ENCODE measurements at places on chromosomes 2 and 18.
A peak's percentile ranks its signal among the peaks of the same experiment; 100 is the strongest.

DNA sequence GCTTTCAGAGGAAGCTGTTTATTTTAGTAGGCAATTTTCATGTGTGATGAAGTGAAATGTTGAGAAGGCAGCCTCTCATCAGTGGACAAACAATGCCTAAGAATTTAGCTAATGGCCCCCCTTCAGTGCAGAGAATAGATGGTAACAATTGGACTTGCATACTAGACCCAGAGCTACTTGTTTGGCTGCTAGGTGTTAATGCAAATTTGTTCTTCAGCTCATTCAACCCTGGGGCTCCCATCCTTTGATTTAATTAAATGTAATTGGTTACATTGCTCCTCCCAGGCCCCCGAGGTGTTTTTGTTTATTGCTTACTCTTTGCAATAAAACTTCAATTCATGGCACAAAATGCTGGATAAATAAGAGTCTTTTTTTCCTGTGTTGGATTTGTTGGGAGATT lies 68.6 kb downstream of the CAMKMT start:
- peak; percentile 87 for DNase-seq

- no peak for DNase-seq
Measured at GRCh38 chr2:115606350-115606749, 1163.9 kb downstream of the DPP10 start.

- DNase-seq = no peak
Measured at GRCh38 chr2:241410739-241411176, 54.7 kb downstream of the FARP2 start.

- DNase-seq = peak; percentile 36
Measured at GRCh38 chr2:214830794-214831346, 21.4 kb upstream of the BARD1 start.

- DNase-seq = no peak
Measured at GRCh38 chr2:209322905-209323512, 100.8 kb upstream of the MAP2 start.

- peak; percentile 26 for DNase-seq
Measured at GRCh38 chr2:220503431-220503830, 876.0 kb downstream of the SLC4A3 start.

DNA sequence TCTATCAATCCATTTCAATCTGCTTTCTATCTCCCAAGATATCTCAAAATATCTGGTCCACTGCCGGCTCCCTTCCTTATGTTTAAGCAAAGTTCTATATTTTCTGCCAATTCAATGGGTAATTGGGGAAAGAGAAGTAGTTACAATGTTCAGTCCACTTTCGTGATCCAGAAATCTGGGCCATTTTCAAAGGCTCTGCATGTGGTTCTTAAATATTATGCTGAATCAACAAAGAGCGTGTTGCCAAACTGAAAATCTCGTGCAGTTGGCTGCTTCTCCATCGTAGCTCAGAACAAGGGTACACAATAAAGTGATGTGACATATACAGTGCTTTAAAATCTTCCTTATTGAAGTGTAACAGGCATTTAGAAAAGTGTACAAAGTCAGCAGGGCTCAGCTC lies 863.1 kb downstream of the RNF144A start:
- DNase-seq = no peak

- DNase-seq = no peak
Measured at GRCh38 chr2:69278366-69278765, 108.7 kb downstream of the GFPT1 start.

DNA sequence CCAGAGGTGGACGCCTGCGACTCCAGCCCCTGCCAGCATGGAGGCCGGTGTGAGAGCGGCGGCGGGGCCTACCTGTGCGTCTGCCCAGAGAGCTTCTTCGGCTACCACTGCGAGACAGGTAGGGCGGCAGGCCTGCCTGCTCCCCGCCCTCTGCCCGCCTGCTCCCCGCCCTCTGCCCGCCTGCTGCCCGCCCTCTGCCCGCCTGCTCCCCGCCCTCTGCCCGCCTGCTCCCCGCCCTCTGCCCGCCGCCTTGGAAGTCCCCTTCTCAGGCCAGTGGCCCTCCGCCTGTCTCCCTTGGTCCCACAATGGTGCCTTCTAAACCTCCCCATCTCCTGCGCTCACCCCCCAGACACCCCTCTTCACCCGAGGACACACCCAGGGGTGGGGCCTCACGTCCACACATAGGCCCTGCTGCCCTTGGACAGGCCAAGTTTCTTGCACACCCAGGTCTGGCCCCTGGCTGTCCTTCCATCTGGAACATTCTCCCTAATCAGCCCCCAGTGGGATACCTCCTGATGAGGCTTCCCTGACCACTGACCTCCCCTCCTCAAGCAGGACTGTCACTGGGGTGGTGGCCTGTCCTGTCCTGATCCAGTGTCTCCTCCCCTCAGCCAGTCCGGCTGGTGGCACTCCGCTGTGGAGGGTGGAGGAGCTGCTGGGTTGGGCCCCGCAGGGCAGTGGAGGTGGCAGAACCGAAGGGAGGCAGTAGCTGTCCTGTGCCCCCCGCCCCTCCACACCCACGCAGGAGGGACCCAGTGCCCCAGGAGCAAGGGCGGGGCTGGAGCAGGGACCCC lies 37.9 kb downstream of the MTERF4 start:
- DNase-seq = peak; percentile 58

DNA sequence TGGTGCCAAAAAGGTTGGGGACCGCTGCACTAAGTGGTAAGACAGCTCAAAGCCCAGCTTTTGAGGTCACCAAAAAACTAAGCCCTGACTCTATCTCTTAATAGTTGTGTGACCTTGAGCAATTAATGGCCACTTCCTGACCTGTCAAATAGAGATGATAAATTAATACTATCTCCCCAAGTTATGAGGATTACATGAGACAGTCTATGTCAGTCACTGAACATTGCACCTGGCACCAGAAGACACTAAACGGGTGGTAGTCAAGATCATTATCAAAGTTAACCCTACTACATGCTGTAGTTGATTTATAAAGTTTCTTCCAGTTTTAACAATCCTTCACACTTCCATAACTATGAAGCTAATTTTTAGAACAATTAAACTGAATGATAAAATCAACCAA lies 36.5 kb downstream of the STPG4 start:
- DNase-seq = no peak

DNA sequence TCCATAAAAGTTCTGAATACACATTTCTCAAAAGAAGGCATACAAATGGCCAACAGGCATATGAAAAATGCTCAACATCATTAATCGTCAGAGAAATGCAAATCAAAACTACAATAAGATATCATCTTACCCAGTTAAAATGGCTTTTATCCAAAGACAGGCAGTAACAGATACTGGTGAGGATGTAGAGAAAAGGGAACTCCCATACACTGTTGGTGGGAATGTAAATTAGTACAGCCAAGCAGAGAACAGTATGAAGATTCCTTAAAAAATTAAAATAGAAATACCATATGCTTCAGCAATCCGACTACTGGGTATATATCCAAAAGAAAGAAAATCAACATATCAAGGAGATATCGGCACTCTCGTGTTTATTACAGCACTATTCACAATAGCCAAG lies 1312.5 kb downstream of the DSC3 start:
- DNase-seq = no peak

GRCh38 chr2:423479-423878 lies 135.6 kb upstream of the ALKAL2 start:
- DNase-seq = no peak

DNA sequence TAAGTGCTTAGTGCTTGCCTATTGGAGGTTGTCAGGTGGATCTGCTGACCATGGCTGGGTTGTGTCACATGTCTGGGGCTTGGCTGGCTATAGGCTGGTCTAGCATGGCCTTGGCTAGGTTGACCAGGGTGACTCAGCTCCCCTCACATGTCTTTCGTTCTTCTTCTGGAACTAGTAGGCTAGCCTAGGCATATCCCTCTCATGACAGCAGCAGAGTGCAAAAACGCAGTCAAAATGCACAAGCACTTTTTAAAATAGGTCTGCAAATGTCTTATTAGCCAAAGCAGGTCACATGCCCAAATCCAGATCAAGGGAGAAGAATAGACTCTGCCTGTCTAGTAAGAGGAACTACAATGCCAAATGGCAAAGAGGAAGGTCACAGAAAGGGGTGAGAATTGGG lies 179.7 kb upstream of the ACVR2A start:
- no peak for DNase-seq

GRCh38 chr2:95296011-95296410 lies 1.1 kb upstream of the KCNIP3 start:
- peak; percentile 89 for DNase-seq

DNA sequence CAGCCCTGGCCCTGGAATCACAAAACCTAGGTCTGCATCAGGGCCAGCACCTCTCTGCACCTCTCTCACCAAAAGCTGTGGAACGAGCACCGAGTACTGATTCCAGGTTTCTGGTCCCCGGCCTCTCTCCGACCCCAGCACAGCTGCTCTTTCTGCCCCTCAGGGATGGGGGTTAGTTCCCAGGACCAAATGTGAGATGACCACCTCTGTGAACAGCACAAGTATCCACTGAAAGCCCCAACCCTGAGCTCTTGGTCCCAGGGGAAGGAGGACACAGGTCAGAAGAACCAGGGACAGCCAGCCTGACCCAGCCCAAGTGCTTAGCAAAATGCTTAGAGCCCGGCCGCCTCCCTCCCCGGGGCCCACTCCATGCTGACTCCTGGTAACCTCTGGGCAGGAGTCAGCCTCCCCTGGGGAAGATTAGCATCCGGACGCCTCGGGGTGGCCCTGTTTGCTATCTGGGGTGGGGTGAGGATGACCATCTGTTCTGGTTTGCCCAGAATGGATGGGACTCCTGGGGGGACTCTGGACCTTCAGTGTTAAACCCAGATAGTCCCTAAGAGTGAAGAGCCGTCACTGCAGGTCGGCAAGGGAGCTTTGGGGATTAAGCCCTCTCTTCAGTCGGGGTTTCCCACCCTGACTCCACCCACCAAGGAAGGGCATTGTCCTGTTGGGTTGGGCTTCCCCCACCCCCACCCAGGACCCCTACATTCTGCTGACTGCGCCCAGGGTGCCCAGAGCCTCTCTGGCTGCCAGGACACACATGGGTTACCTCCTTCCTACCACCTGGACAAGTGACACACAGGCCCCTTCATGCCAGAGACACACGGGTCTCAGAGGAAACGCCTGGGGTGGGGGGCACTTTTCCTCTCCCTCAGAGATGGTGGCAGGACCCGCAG lies 9.4 kb upstream of the GPR55 start:
- DNase-seq = no peak

GRCh38 chr2:100334929-100335328 lies 12.6 kb upstream of the LONRF2 start:
- DNase-seq = no peak

GRCh38 chr2:134660626-134661402 lies 58.0 kb downstream of the TMEM163 start:
- DNase-seq = no peak

DNA sequence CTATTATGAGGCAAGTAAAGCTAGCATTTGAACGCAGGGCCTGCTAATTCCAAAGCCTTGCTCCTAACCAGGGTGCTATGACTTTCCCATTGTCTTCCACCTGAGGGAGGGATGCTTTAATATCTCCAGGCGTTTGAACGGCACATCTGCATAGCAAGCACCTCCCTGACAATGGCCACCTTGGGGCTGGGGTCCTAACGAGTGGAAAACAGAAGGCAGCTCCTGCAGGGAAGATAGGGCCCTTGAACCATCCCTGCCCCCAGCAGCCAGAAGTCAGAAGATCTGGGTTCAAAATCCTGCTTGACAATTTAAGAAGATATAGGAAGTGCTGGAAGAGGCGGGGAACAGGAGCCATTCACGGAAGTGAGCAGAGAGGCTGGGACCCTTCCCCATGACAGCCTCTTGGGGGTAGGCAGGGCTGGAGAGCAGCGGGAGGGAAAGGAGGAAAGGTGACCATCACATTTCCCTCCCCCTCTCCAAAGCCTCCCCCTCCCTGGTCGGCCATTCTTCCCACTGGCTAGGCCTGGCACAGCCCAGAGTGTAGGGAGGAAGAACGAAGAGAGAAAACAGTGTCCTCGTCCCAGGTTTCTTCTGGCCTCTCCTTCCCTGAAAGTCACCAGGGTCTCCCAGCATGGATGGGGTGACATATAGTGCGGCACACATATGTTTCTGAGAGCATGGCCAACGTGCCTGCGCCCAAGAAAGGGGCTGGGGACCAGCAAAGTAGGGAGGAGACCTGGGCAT lies 73.5 kb downstream of the EMX1 start:
- no peak for DNase-seq

GRCh38 chr18:35089382-35089781 lies 48.2 kb downstream of the MAPRE2 start:
- DNase-seq = no peak

DNA sequence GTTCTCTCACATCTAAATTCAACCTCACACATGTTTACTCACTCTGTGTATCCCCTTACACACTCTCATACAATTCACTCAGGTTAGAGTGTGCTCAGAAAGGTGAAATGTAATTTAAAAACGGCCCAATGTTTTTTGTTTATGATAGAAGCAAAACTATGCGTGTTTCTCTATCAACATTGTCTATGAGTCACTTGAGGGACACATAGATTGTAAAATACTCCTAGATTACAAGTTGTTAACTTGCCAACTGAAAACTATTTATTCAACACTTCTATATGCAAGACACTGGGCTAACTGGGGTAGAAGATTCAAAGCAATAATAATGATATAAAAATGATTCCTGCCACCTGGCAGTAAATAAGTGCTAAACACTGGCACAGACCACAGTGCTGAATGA lies 24.6 kb downstream of the CCDC195 start:
- DNase-seq = no peak

DNA sequence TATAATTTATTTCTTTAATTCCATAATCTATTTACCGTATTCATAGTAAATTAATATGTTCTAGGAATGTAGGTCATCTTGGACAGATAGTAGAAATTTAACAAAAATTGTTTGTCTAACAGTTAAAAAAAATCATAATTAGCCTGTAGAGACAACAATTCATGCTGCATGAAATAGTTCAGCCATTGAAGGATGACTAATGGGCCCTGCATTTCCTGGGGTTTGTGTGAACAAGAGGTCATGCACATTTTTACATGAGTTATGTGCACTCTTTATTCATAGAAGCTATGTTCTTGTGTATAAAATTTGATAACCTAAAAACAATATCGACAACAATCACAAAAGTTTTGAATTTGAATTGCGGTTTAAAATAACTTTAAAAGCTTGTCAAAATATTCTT lies 1663.6 kb downstream of the SUCLG1 start:
- peak; percentile 40 for DNase-seq

DNA sequence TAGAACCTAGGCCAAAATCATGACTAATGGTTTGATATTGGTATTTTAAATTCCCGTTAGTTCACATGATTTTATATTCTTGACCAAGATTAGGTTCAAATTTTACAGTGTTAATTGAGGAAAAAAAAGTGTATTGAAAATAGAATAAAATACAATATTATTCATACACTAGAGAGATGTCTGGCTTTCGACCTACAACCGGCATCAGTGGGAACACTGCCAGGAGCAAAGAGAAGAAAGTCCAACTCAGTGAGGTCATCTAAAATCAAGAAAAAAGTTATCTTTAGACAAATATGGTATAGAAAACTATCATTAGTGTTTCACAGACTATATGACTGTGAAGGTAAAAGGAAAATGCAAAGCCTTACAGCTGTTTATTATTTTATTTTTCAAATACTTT lies 81.5 kb downstream of the PIGN start:
- DNase-seq = no peak

- no peak for DNase-seq
Measured at GRCh38 chr18:11669948-11670275, 19.2 kb upstream of the GNAL start.
